ENCODE measurements at places on chromosomes 2 and 18.
A peak's percentile ranks its signal among the peaks of the same experiment; 100 is the strongest.

DNA sequence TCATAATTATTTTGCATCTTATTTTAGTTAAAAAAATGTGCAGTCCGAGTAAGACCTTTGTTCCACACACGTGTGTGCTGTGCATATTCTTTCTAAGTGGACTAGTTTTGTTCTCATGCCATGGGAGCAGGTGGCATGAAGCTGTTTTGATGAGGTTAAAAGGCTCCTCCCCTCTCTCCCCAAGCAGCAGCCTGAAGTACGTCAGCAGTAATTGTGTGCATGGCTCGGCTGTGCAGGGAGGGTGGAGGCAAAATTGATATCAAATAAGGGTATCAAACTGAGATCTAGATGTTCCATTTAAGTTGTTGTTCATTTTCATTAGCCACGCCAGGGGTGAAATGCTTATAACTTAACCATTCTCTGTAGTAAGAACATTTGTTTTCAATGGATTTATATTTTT is at the start of gene NYAP2:
NYAP2 (plus strand) TSS at position 207 of the 400 bp plus-strand sequence. CDS start 9,171 bp downstream, outside the sequence.
- H3K27ac ChIP-seq = no peak within 1 kb of the TSS
- H3K4me1 ChIP-seq = no peaks in the 10 kb centered on the region
- no peak for DNase-seq
- H3K27me3 ChIP-seq = no peaks in the 10 kb centered on the region
- no peaks in the 10 kb centered on the region for H3K36me3 ChIP-seq
- no peak within 1 kb of the TSS for H3K4me3 ChIP-seq

- H3K4me1 ChIP-seq = no peaks in the 10 kb centered on the region
- H3K4me3 ChIP-seq = no peak overlapping the region
- no peaks in the 10 kb centered on the region for H3K36me3 ChIP-seq
- H3K27ac ChIP-seq = no peak overlapping the region
Observed at GRCh38 chr2:42421601-42422239, 60.7 kb upstream of the COX7A2L start.

- H3K27ac ChIP-seq = no peak overlapping the region
- DNase-seq = no peak
- H3K27me3 ChIP-seq = no peaks in the 10 kb centered on the region
- H3K4me3 ChIP-seq = no peak overlapping the region
- H3K4me1 ChIP-seq = no peaks in the 10 kb centered on the region
- peaks cover 12% of the 10 kb centered on the region for H3K36me3 ChIP-seq
Observed at GRCh38 chr2:200482194-200482593, 27.7 kb downstream of the KCTD18 start.

DNA sequence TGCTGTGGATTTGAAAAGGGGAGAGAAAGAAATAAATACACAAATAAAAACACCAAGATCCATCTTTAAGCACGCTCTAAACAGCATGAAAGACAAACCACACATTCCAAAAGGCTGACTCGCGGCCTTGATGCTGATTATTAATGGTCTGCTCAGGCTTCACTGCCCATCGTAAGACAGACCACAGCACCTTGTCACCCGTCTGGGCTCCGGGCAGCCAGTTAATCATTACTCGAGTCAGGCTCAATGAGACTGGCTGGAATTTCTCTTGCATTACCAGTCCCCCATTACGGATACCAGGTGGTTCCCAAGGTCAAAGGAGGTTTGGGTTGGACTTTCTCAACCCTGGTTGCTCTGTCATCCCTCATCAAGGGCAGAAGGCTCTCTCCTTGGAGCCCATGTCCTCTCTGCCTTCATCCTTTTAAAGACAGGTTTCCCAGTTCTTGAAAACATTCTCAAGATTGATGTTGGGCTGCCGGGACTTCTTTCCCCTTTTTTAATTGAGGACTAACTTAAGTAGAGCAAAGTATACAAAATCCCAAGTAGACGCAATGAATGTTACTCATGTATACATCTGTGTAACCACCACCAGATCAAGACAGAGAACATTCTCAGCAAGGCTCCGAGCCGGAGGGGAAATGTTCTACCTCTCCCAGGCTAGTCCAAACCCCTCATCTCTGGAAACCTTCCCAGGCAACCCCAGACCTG is 8.1 kb downstream of the SMAD7 start:
- H3K4me1 ChIP-seq = peaks cover 35% of the 10 kb centered on the region
- H3K36me3 ChIP-seq = peaks cover 18% of the 10 kb centered on the region
- no peak for DNase-seq
- H3K27me3 ChIP-seq = no peaks in the 10 kb centered on the region
- H3K27ac ChIP-seq = peak overlapping the region; percentile 99

GRCh38 chr2:182103526-182103925 is 117.9 kb downstream of the PPP1R1C start:
- no peak overlapping the region for H3K27ac ChIP-seq
- H3K36me3 ChIP-seq = no peaks in the 10 kb centered on the region
- no peaks in the 10 kb centered on the region for H3K27me3 ChIP-seq
- no peaks in the 10 kb centered on the region for H3K4me1 ChIP-seq
- H3K4me3 ChIP-seq = no peak overlapping the region
